Activated T-cell treated with anti-CD3 and anti-CD28 coated beads for 24 hours (primary cell): ENCODE measurements at places on chromosomes 5 and 9.

GRCh38 chr5:110879675-110880074 is 140.9 kb downstream of the SLC25A46 start:
- no peak for DNase-seq

DNA sequence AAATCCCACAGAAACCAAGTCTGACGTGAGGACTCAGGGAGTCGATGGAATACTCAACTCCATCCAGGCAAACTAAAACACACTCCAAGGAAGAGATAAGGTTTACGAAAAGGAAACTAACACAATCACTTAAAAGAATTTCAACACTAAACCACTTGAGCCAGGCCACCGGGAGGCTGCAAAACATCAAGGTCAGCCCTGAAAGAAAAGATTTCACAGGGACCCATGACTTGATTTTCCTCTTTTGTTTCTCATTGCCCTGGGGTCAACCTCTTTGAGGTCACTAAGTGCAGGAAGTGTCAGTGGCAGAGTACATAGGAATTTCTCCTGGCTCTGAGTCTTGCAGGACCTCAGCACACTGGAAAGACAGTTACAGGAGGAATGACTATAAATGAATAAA is 77.8 kb upstream of the TARS1 start:
- DNase-seq = no peak

- no peak for DNase-seq
Observed at GRCh38 chr9:711761-712553, 129.5 kb upstream of the DMRT1 start.

DNA sequence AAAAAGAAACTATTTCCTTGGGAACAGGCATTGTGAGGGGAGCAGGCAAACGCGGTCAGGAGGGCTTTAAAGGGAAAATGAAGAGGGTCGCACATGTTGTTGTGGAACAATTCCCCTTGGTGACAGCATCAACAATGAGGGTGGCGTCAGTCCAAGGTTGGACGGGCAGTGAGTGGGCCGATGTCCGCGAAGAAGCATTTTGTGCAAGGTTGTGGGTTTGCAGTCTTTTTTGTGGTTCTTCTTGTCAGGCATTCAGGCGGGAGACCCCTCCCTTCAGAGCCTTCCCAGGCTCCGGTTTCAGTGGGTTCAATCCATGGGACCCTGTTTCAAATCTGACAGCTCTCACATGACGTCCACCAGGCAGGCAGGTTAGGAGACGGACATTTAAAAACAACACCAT is 11.1 kb upstream of the SLC6A19 start:
- no peak for DNase-seq

- no peak for DNase-seq
Observed at GRCh38 chr5:59236448-59236847, 653.6 kb downstream of the RAB3C start.

GRCh38 chr9:132383462-132383883 is 23.2 kb downstream of the TTF1 start:
- DNase-seq = no peak

- DNase-seq = no peak
Observed at GRCh38 chr5:6872441-6873160, 159.4 kb downstream of the TENT4A start.

- DNase-seq = no peak
Observed at GRCh38 chr9:70403618-70404025, 10.8 kb downstream of the KLF9 start.

DNA sequence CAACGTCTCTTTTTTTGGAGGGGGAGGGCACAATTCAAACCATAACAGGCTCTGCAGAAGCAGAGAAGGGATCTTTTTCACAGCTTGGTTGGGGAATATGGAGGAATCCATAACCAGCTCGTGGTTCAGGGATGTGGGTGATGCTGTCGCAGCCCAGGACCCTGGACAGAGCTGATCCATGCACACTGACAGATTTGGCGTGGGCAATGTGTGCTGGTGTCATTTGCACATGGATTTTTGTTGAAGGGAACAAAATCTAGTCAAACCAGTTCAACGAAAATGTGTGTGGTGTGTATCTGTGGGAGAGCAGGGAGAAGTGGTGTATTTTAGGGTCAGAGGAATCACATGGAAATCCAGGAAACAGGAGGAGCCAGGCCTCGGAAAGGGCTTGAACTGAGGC is 4.2 kb downstream of the DOCK2 start:
- no peak for DNase-seq

DNA sequence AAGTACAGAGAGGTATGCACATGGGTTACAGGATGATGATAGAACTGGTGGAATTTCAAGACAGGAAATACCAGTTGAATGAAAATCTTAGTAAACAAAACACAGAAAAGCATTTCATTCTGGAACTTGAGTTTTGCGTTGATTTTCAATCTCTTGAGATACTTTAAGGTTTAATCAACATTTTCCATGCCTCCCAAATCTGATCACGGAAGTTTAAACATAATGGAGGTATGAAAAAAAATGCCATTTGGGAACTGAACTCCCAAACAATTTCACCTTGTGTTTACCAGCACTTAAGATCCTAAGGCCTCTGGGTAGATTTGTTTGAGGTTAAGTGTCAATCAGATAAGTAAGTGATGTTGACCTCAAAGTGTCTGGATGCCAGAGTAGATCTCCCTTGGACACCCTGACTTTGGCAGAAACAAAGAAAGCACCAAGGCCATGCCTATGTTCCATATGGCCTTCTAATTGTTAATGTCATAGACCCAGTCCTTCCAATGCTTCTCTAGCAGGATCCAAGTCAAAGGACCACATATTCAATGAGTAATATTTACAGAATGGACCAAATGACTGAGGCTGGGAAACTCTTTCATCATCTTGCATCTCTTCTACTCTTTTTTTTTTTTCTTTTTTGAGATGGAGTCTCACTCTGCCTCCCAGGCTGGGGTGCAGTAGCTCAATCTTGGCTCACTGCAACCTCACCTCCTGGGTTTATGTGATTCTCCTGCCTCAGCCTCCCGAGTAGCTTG is 216.9 kb downstream of the ARRDC3 start:
- DNase-seq = no peak
